ENCODE measurements at places on chromosomes 11 and 22.

DNA sequence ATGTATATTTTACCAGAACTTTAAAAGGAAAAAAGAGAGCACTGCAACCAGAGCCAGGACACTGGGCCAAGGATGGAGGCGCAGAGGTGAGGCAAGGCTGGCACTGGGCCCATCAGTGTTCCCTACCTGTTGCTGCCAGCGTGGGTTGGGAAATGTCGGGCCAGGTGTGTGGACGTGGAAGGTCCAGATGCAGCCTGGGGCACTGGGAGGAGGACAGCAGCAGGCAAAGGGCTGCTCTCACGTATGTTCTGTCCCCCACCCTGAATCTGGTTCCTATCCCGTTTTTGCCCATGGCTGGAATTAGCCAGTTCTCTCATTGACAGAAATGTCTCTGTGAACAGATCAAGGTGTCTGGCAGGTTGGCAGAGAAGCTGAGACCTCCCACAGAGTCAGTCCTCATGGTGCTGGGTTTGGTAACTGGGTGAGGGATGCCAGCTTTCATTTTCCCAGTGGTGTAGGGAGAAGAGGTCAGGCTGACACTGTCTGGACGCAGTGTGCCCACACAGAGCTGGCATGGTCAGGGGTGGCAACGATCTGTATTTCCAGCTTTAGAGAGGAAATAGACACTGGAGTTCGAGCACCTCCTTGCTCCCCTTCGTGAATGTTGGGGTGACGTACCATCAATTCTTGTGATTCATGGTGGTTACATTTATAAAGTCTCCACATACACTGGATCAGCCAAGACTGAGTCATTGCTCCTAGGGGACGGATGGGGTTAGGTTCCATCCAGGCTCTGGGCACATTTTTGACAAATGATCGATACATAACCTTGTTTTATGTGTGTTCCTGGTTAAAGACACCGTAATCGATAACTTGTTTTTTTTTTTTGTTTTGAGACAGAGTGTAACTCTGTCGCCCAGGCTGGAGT lies 4.3 kb upstream of the PNPLA3 start:
- no peak for DNase-seq

DNA sequence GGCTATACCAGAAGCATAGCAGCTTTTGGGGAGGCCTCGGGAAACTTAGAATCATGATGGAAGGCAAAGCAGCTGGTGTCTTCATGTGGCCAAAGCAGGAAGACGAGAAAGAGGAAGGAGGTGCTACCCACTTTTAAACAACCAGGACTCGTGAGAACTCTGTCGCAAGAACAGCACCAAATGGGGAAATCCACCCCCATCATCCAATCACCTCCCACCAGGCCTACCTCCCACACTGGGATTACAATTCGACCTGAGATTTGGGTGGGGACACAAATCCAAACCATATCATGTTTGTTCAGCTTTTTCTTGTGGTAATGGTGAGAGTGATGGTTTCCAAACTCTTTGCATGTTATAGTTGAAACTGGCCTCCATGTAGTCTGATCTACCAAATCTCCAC lies 32.5 kb upstream of the OR10D3 start:
- DNase-seq: no peak

- DNase-seq: peak; percentile 35
Observed at GRCh38 chr11:86671531-86672006, 847 bp downstream of the ME3 start.

- peak; percentile 39 for DNase-seq
Observed at GRCh38 chr11:88414385-88414861, 76.9 kb upstream of the CTSC start.

- no peak for DNase-seq
Observed at GRCh38 chr22:28994522-28994921, 67.1 kb downstream of the C22orf31 start.

GRCh38 chr11:531919-532526 lies 3.4 kb downstream of the HRAS start:
- no peak for DNase-seq

DNA sequence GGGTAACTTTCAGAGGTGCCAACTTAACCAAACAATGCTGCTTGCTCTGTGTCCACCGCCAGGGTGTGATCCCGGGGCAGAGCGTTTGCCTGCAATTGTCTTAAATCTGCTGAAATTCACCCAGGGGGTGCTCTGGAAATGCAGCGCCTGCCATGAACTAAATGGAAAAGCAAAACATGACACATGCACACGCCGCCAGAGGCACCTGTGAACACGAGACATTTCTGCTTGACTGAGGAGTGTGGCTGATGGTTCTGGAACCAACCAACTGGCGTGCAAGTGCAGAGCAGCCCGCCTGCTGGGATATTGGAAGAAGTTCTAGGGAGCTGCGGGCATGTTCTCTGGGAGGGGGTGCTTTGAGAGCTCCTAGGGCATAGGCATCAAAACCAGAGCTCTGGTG lies 30.4 kb downstream of the DSCAML1 start:
- no peak for DNase-seq

- no peak for DNase-seq
Observed at GRCh38 chr22:47621253-47621652, 858.8 kb downstream of the TBC1D22A start.

GRCh38 chr22:31126869-31127175 lies 4.1 kb downstream of the INPP5J start:
- DNase-seq: no peak

DNA sequence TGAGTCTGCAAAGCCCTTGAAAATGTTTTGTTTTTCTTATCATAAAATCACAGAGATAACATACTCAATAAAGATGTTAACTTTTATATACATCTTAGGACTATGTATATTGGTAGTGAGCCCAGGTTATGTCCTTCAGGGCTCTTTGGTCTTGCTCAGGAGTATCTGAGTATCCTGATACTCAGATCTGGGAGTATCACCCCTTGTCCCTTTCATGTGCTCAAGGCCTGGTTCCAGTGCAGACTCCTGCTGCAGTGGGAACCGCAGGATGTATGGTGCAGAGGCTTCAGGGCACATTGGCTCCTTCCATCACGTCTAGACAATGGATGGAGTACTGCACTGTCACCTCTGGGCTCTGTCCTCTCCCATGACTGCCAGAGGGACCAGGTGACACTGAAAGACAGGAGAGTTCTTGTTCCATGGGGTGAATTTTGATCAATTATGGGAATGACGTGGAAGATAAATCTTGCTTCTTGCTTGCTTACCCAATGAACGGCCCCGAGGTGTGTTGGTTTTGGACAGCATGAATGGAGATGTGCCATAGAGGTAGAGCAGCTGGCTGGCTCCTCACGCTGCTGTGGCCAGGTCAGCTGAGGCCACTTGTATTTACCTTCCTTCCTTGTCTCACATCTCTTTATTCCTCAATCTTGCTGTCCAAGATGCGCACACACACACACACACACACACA lies 215.5 kb downstream of the ARHGAP42 start:
- no peak for DNase-seq

DNA sequence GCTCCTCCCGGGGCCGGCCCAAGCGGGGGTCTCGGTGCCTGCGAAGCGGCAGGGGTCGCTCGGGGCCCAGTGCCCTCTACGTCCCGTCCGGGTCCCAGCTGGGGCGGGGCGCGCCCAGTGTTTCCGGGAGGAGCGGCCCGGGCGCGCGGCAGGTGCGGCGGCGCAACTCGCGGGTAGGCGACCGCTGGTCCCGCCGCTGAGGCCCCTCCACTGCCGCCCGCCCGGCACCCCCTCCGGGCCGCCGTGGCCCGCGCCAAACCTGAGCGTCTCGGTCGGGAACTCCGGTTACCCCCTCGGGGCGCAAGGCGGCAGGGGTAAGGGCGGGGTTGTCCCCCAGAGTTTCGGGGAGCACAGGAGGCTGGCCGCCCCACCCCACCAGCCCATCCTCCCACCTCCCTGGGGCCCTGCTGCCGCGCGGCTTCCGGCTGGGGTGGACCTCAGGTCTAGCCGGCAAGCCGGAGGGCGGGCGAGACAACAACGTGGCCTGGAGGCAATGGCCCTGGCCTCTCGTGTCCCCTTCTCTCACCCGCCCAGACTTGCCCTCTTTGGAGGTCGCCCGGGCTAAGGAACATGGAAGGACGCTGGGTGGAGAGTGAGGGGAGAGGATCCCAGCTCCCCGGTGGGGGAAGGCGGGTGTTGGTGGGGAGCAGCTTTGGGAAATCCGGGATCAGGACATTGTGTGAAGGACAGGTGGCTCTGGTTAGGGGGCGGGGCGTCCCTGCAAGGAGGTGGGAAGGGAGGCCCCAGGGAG lies 398 bp upstream of the CRACR2B start:
- DNase-seq: no peak

DNA sequence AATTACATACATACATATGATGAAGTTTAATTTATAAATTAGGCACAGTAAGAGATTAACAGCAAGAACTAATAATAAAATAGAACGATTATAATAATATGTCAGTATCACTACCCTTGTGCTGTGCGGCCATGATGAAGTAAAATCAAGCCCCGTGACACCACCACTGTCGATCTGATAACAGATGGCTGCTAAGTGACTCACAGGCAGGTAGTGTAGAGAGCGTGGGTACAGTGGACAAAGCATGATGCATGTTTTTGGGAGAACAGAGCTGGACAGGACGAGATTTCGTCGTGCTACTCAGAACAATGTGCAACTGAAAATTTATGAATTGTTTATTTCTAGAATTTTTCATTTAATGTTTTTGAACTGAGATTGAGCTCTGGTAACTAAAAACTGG lies 108.4 kb upstream of the TIMP3 start:
- DNase-seq: no peak

All from activated CD4-positive, alpha-beta T cell treated with anti-CD3 and anti-CD28 coated beads for 36 hours (primary cell).